Effector memory CD4-positive, alpha-beta T cell (primary cell): ENCODE measurements at places on chromosomes 16 and 17.
A peak's percentile ranks its signal among the peaks of the same experiment; 100 is the strongest.

GRCh38 chr17:4808378-4808767 is 1.4 kb downstream of the PLD2 start:
- DNase-seq: no peak

DNA sequence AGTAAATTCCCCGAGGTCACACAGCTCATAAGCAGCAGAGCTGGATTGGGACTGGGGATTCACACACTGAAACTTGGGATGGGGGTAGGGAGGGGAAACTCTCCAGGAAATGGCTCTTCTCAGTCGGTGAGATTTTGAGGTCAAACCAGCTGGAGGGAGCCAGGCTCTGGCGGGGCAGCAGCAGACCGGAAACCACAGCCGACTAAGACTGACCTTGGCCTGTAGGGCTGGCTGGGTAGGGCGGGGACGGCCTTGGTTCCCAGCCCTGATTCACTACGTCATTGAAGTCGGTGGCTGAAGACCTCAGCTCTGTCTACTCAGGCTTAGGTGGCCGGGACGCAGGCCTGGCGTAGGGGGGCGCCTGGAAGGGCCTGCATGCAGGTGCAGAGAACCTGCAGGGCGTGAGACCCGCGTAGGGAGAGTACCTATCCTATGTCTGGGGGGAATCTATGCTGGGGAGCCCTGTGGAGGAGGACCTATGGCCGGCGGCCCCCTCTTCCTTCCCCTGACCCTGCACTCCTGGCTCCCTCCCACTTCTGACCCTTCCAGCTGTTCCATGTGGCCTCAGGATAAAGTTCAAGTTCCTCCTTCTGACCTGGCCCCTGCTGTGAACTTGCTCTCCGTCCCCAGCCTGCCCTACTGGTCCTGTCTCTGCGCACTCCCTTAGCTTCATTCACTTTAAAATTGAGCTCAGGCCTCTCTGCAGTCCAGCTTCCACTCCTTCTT is 11.9 kb upstream of the SLC4A1 start:
- DNase-seq: no peak

DNA sequence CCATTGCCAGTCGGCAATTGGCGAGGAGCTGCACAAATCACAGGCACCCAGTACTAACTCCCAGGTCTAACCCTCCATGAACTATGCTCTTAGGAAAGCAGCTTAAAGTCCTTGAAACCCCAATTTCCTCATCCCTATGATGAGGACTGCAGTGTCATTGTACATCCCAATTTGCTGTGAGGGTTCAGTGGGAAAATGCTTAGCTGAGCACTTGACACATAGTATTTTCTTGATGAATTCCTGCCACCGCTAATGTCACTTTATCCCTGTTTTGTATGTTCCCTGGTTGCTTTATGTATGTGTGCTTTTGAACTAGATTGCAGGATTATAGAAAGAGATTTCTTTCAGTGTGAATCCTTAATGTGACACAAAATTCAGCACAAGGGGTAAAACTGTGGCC is 161.5 kb upstream of the RBFOX1 start:
- no peak for DNase-seq

DNA sequence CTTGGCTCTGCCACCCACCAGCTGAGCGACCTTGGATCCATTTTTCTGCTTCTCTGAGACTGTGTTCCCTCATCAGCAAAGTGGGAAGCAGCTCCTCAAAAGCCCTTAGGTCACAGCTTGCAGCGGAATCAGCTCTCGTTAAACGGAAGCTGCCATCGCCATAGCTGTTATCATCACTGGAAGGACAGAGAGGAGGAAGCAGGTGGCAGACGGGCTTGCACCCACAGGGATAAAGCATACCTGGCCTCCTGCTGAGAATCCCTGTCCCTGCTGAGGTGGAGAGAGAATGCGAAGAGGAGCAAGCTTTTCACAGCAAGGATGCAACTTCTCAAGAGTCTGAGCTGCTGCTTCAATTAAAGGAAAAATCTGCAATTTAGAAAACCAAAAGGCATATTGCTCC is 106.6 kb downstream of the CLEC16A start:
- no peak for DNase-seq

GRCh38 chr17:38885728-38886642 is 16.1 kb downstream of the LASP1 start:
- no peak for DNase-seq

- no peak for DNase-seq
Measured at GRCh38 chr17:29059281-29059680, 16.3 kb downstream of the PIPOX start.

DNA sequence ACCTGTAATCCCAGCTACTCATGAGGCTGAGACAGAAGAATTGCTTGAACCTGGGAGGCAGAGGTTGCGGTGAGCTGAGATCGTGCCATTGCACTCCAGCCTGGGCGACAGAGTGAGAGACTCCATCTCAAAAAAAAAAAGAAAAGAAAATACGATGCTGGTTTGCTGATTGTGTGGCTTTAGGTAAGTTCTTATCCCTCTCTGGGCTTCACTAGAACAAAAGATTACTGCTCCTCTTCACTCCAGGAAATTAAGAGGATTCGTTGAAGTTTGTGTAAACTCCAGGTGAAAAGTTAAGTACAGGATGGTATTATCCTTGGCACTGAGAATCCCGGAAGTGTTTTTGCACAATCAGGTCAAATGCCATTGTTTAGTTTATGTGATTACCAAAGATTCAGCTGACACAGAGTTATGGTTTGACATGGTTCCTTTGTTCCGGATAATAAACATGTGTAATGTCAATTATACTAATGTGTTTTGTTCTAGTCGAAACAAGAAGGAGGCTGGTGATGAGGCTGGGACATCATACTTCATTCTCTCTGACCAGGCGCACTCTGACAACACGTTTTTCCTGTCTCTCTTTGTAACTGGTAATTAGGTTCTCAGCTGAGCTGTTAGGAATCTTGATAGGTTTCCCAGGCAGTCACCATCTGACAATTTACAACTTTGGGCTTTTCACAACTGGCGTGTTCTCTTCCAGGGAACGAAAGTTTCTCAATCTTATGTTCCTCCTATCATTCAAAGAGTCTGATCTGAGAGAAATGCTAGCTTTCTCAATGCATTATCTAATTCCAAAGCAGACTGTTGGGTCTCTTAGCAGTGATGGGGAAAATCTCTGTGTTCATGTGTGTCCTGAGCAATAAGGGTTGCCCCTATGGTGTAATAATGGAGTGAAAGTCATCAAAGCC is 10.8 kb upstream of the TAOK1 start:
- no peak for DNase-seq

- DNase-seq: no peak
Measured at GRCh38 chr17:27849474-27850185, 43.5 kb downstream of the LYRM9 start.

GRCh38 chr16:70565053-70565452 is 41.4 kb downstream of the SF3B3 start:
- DNase-seq: no peak

DNA sequence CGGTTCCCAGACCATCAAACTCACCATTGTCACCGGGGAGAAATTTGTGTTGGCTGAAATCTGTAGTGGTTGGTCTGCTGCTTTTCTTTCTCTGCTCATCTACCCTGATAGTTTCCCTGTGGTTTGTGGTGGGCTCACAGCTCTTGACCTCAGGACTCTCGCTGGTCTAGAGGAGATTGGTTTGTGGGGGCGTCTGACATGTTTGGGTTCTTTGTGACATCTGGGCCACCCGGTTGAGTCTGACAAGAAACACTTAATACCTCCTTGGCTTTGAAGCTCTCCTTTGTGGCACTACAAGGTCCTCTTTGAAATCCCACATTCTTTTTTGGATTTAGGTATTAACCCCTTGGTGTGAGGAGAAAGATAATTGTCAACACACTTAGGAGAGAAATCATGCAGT is 662.0 kb downstream of the WWOX start:
- DNase-seq: no peak

DNA sequence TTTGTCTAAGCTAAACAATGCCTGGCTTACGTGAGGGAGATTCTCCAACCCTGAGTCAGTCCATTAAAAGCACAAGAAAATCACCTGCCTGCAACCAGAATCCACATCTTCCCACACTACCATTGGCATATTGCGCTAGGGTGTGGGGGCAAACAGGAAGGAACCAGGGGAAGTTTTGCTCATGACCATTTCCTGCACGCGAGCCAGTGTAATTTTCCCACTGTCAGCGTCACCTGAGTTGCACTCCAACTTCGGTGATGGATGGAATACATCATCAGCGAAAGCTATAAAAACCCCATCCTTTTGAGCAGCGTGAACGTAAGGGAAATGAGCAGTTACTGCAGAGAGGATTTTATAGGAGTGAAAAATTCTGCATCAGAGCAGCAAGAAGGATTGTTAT is 167.9 kb upstream of the NOL11 start:
- DNase-seq: no peak

DNA sequence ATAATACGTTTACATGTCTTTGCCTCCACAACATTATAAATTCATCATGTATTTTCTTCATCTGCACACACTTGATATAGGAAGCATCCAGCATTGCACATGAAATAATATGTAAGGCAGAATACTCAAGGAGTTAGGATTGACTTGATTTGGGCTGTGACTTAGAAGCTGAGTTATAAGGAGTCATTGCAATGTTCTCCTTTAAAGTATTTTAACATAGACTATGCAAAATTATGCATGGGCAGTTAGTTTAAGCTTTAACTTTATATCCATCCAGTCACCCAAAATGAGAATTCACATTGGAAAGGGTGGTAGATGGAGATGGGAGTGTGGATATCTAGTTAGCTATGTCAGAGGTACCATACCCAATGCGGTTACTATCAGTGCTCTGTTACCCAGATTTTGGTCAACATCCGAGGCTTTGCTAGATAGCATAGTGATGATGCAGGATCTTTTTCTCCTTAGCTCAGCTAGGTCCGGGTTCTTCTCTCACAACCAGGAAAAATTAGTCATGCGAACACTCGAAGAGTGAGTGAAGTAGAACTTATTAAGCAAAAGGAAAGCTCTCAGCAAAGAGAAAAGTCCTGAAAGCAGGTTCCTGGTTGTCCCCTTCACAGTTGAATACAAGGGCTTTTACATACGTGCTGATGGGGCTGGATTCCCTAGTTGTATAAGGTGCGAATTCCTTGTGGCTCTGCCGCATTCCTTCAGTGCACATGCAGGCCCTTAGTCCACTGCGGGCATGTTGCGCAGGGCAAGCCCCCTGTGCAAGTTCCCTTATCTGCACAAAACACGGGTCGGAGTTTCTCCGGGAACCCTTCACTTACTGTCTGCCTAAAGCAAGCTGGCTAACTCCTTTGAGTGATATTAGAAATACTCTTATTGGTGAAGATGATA is 73.1 kb upstream of the FAM20A start:
- DNase-seq: no peak

- no peak for DNase-seq
Measured at GRCh38 chr17:4728124-4728523, 3.1 kb upstream of the MED11 start.

DNA sequence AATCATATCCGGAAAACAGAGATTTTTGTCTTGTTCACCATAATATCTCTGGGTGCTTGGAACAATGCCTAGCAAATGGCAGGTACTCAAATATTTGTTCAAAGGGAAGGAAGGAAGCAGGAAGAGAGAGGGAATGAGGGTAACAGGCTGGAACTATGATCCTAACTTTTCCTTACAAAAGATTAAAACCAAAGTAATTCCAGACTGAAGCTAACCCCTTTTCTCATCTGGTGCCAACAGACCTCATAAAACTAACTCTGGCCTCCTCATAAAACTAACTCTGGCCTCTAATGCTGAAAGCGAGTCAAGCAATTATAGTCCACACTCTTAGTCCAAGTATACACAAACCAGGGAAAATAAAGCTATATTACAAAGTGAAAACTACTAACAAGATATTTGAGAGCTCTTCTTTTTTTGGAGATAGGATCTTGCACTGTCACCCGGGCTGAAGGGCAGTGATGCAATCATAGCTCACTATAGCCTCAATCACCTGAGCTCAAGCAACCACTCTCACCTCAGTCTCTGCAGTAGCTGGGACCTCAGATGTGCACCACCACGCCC is 84.6 kb downstream of the KANSL1 start:
- DNase-seq: no peak

- DNase-seq: no peak
Measured at GRCh38 chr17:3004925-3005324, 58.5 kb downstream of the OR1D5 start.

DNA sequence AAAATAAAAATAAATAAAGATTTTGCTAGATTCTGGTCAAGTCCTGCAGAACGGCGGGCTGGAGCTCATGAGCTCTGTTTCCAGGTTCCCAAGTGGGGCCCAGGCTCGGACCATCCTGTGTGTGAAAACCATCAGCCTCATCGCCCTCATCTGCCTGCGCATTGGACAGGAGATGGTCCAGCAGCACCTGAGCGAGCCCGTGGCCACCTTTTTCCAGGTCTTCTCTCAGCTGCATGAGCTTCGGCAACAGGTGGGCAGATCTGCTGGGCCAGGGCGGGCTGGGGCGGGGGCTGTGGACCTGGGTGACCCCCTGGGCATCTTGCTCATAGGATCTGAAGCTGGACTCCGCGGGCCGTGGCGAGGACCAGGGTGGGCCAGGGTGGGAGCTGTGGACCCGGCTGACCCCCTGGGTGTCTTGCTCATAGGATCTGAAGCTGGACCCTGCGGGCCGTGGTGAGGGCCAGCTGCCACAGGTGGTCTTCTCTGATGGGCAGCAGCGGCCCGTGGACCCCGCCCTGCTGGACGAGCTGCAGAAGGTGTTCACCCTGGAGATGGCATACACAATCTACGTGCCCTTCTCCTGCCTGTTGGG is 7.8 kb downstream of the WDR81 start:
- DNase-seq: no peak

- DNase-seq: no peak
Measured at GRCh38 chr17:12568358-12569251, 97.1 kb upstream of the MYOCD start.

- peak; percentile 61 for DNase-seq
Measured at GRCh38 chr16:71426069-71426879, 15.6 kb downstream of the TLE7 start.

GRCh38 chr16:89821438-89822187 is 5.2 kb upstream of the FANCA start:
- no peak for DNase-seq

GRCh38 chr16:68776821-68777485 is 39.9 kb downstream of the CDH1 start:
- no peak for DNase-seq

GRCh38 chr16:66030036-66030435 is 336.5 kb upstream of the CDH5 start:
- DNase-seq: no peak

- no peak for DNase-seq
Measured at GRCh38 chr16:724188-725040, 1.8 kb downstream of the CCDC78 start.

- DNase-seq: no peak
Measured at GRCh38 chr16:50534091-50534490, 14.1 kb upstream of the NKD1 start.

- DNase-seq: no peak
Measured at GRCh38 chr17:28497931-28498330, 8.2 kb upstream of the FOXN1 start.
